ENCODE measurements at places on chromosomes 1 and 21.

DNA sequence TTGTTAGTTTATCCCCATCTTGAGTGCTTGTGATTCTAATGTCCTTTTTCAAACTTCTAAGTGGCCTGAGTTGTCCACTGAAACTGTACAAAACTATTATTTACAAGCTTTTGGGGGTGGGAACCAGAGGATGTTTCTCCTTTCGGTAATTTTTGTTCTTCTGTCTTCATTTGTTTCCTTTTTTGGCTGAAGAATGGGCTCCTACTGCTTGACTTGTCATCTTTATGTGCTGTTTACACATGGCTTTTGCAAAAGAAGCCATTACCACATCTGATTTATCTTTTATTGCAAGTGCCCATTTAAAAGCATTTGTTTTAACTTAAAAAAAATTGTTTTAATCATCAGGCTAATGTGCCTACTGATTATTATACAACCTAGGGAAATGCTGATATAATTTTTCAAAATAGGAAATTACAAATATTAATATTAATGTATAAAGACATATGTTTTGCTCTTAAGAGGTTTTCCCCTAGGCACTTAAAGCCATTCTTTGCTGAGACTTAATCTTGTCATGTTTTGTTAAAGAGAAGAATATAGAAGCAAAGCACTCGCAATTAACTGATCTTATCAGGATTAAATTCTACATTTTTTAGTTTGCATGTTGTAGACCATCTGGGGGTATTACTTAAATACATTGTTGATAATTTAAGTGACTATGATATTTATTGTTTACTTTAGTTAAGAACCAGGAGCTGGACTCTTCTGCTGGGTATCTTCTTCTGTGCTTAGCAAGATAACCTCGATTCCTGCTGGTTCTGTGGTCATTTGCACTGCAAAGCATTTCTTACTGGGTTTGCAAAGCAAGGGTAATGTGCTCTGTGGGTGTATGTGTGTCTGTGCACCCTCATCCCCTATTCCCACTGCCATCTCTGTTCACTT is 40.1 kb downstream of the TMEM200B start:
- DNase-seq, result no peak

- DNase-seq, result no peak
Observed at GRCh38 chr1:56185493-56185892, 393.9 kb downstream of the PLPP3 start.

GRCh38 chr1:40625076-40625475 is 40.4 kb downstream of the RIMS3 start:
- no peak for DNase-seq

DNA sequence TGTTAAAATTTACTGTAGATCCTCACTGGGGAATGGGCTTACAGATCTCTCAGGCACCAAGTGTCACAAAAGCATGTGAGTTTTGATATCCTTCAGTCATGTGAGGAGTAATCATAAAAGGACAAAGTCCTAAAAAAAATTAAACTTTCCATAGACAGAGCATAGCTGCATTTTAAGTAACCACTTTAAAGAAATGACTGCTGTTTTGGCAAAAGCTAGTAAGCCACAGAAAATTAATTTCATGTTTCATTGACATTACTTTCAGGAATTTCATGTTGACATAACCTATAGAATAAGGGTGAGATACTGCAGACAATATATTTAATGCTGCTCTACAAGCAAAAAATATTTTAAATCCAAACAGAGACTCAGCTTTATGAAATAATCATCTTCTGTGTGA is 156.3 kb downstream of the LYPLAL1 start:
- DNase-seq, result no peak

DNA sequence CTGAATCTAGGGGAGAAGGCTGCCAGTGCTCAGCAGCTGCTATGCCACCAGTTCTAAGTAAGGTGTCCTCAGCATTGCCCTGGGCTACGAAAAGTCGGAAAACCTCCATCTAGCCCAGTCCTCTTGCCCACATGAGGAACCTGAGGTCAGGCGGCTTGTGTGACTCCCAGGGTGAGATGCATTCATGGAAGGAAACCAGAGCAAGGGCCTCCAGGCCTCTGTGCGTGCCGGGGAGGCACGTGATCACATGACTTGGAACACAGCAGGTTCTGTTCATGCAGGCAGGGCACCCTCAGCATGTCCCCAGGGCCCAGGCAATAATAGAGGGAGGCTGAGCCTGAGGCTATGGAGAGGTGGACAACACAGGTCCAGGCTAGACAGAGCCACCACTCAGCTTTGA is 312.5 kb upstream of the DUSP10 start:
- DNase-seq, result no peak

- DNase-seq, result no peak
Observed at GRCh38 chr1:18144916-18145647, 37.5 kb downstream of the IGSF21 start.

DNA sequence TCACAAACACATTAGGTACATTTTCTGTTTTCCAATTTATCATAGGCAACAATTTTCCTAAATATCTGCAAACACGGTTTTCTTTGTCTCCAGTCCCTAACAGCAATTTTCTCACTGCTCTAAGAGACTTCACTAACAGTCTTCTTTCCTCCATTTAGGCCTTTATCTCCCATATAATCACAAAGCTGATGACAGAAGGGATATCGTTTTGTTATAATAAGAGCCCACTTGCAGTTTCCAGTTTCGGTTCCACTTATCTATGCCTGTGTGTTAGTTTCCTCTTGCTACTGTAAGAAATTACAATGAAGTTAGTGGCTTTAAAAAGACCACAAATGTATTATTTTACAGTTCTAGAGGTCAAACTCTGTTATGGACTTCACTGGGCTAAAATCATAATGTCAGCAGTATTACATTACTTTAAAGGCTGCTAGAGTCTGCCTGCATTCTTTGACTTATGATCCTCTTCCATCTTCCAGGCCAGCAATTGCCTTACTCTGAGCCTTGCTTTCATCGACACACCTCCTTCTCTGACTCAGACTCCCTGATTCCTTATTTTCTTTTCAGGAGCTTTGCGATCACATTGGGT is 549.3 kb downstream of the NCAM2 start:
- DNase-seq, result no peak

DNA sequence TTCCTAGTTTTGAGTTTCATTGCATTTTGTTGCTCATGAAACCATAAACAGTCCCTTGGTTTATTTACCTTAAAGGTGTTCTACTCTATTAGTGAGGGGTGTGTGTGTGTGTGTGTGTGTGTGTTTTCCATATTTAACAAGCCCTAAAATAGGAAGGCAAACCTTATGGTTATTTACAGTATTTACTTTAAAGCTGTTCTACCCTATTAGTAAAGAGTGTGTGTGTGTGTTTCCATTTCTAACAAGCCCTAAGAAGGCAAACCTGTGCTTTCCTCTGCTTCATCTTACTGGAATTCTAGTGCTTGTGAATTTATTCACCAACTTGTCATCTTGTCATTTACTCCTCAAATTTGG is 53.6 kb downstream of the CTTNBP2NL start:
- no peak for DNase-seq

- no peak for DNase-seq
Observed at GRCh38 chr1:112889052-112889768, 66.8 kb downstream of the SLC16A1 start.

GRCh38 chr1:15938628-15939161 is 37.2 kb downstream of the ZBTB17 start:
- no peak for DNase-seq

- no peak for DNase-seq
Observed at GRCh38 chr1:18481921-18482701, 1.4 kb downstream of the KLHDC7A start.

Measured in CD4-positive, alpha-beta T cell (primary cell).